CD4-positive, alpha-beta T cell treated with Interleukin-1 beta for 1 hour (primary cell): ENCODE measurements at places on chromosomes 16 and 17.

- no peak for DNase-seq
Observed at GRCh38 chr16:29675811-29676643, 3.0 kb upstream of the QPRT start.

DNA sequence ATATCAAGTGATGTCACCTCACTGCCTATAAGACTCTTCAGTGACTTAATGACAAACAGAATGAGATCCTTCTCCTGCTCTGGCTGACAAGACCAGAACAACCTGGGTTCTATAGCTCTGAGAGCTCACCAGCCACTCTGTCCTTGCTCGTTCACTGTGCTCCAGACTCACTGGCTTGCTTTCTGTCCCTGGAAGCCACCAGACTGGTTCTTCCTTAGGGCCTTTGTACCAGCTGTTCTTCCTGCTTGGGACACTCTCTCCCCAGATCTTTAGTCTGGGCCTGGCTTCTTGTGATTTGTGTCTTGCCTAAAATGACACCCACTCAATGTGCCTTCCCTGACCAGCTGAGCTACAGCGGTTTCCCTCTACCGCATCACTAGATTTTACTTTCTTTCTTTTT lies 76.1 kb downstream of the FTO start:
- DNase-seq = no peak

DNA sequence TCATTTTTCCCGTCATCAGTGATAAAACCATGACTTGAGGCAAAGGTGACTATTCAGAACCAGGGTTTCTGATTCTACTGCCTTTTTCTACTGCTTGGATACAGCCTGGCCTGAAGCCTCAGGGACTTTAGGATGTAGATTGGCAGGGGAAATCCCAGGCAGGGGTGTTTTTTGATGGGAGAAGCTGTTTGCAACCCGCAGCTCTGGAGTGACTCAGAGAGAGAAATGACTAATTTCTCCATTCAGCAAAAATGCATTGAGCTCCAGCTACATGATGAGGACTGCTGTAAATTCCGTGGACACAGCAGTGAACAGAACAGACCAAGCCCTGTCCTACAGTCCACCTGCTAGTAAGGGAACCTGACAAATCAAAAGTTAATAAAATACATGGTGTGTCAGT lies 560.6 kb downstream of the CDH13 start:
- DNase-seq = no peak

- no peak for DNase-seq
Observed at GRCh38 chr16:87240211-87241136, 76.7 kb downstream of the C16orf95 start.

DNA sequence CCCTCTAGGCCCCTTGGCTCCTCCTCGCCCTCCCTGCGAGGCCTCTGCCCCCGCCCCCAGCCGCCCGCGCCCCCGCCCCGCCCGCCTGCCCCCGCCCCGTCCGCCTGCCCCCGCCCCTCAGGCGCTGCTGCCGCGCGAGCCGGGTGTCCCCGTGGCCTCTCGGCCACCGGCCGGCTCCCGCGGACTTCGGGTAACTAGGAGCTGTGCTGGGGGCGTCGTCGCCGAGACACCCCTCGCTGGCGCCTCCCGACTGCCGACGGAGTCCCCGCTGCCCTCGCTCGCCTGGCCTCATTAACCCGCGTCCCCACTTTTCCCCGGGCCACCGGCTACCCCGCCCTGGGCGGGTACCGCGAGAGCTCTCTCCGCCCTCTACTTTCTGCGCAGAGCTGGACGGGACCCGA lies at the start of gene TLCD1:
TSS of gene TLCD1 (minus strand) at position 8 of the 401 bp plus-strand sequence. CDS start 136 bp downstream, outside the sequence.
- DNase-seq = peak; percentile 68
